Activated CD4-positive, alpha-beta T cell treated with anti-CD3 and anti-CD28 coated beads, Interleukin-2, Interleukin-6, amounts not matched to agents 100 ng/mL and 50 ng/mL, durations not matched to agents 16 hours and 8 hours (primary cell): ENCODE measurements at places on chromosomes 2 and 18.
A peak's percentile ranks its signal among the peaks of the same experiment; 100 is the strongest.

DNA sequence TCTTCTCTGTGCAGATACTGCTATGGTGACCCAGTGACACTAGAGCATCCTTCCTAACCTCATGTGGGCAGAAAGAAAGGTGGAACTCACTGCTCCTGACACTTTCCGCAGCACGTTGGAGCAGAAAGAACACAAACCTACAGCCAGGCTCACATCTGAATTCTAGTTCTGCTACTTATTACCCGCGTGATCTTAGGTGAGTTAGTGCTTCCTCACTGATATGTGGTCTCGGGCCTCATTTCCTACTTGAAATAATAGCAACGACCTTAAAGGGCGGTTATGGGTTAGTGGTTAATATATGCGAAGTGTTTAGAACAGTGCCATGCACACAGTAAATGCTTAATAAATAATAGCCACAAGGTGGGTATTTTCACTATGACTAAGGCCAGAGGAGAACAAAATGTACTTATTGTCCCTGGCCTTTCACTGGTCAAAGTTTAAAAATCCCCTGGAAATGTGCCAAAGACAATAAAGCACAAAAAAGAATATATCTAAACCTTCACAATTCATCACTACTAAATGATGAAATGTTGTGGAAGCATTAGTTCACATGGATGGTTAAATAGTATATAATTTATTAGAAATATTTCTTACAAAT lies 66.6 kb downstream of the MYOM1 start:
- DNase-seq = no peak

- DNase-seq = no peak
Observed at GRCh38 chr2:203664029-203664755, 42.2 kb upstream of the CD28 start.

GRCh38 chr18:27996801-27997272 lies 180.1 kb downstream of the CDH2 start:
- no peak for DNase-seq

GRCh38 chr2:45713136-45713535 lies 61.7 kb downstream of the PRKCE start:
- DNase-seq = no peak

DNA sequence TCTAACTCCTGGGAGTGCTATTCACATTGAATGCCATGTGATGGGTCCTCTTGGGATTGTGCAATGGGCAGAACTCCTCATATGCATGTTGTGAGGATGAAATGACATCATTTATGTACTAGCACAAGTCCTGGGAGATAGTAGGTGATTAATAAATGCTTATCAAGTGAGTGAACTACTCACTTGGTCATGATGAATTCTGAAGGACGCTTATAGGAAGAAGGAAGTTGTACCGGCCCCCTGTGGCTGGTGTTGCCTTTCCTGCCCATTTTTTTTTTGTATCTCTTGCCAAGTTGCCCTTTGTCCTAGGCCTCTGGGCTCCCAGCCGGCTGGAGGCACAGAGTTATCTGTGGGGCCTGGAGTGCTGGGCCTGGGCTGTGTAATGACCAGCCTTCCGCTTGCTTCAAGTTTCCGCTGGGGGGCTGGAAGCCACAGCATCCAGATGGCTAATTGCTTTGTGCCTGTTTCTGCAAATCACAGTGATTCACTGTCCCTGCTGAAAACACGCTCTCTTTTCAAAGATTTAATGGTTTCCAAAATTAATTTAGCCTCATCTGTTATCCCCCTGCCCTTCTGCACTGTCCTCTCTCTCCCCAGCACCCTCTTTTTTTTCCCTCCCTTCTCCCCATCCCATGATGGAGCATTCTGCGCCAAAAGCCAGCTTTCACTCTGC lies 33.7 kb upstream of the MRPL33 start:
- DNase-seq = no peak

GRCh38 chr18:68056936-68057335 lies 540.4 kb upstream of the DSEL start:
- no peak for DNase-seq

DNA sequence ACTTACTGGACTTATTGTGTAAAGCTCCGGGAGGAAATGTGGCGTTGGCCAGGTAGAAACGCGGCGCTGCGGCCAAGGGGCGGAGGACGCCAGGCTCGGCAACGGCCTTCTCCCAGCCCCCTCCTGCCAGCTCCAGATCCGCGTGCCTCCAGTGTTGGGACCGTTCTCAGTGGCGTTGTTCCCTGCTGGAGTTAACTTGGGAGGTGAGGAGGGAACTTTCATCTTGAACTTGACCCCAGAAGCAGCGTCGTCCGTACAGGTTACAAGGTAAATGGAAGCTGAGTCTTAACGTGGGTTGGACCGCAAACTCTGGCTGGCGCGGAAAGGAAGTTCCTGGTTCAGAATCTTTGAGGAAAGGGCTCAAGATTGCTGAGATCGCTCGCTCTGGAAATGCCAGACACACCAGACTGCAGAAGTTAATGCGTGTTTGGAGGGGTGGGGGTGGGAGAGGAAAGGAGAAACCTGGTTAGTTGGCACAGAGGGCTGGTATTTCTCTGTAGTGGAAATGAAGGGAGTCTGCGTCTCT lies 1.3 kb downstream of the TANC1 start:
- no peak for DNase-seq

GRCh38 chr2:99854236-99854852 lies 288.0 kb downstream of the AFF3 start:
- no peak for DNase-seq

DNA sequence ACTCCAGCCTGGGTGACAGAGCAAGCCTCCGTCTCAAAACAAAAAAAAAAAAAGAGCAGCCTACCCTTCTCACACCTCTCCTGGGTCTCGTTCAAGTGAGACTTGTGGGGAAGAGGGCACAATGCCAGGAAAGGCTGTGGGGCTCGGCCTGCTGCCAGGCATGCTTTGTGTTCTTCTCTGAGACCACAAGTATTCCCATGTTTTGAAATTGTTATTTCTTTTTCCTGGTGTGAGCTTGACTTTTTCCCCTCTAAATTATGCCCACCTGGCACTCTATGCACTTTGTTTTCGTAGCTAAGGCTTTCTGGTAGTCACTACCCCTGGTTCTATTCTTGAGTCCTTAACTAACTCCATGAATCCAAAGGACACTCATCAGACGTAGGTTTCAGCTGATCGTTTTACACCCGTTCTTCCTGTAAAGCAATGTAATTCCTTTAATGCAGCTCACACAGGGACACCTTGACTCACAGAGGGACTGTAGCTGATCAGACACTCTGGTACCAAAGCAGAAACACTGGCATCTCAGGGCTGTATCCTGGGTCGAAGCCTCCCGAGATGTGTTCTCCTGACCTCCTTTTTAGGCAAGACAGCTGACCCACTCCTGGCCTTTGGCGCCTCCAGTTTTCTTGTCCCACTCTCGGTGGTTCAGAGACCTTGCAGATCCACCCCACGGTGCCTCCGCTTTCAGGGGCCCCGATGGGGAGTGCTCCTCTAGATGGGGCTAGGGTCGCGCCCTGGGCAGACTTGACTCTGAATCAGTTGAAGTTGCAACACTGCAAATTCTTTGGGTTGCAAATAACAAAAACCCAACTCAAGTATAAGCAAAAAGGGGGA lies 193.3 kb upstream of the AGAP1 start:
- DNase-seq = no peak

GRCh38 chr2:66845307-66845706 lies 410.4 kb downstream of the MEIS1 start:
- DNase-seq = no peak

- peak; percentile 70 for DNase-seq
Observed at GRCh38 chr2:197710424-197711042, 5.4 kb downstream of the MARS2 start.
